Tibial nerve (tissue), 4 donors: ENCODE measurements at places on chromosomes 12 and 14. TPM values are rescaled to one million over a fixed set of nuclear protein-coding genes. Genes with fewer than 3 reads are reported as not detected.
A peak's percentile ranks its signal among the peaks of the same experiment; 100 is the strongest.

- DNase-seq = no peak
Measured at GRCh38 chr14:35387219-35387618, 17.3 kb downstream of the NFKBIA start.

The PCNX4 gene
- 59.7 TPM for total RNA-seq

- no peak for DNase-seq
Measured at GRCh38 chr12:122371475-122372045, 50.9 kb downstream of the CLIP1 start.

DNA sequence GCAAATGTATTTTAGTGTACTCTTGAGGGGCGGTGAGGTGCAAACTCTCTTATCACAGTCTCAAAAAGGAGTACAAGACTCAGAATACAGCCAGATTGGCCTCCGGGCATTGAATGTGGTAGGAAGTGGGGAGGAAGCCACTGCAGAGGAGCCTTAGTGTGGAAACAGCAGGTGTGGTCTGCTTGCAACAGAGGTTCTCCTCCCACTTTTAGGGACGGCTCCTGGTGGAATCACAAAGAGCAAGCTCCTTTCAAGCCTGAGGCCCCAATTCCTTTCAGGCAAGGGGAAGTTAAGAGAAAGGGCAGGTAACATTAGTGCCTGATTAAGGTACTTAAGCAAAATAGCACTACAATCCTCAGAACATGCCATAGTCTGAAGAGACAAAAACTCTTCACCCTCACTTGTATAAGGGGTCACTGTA lies 23.7 kb upstream of the SLC2A3 start:
- peak; percentile 10 for DNase-seq

DNA sequence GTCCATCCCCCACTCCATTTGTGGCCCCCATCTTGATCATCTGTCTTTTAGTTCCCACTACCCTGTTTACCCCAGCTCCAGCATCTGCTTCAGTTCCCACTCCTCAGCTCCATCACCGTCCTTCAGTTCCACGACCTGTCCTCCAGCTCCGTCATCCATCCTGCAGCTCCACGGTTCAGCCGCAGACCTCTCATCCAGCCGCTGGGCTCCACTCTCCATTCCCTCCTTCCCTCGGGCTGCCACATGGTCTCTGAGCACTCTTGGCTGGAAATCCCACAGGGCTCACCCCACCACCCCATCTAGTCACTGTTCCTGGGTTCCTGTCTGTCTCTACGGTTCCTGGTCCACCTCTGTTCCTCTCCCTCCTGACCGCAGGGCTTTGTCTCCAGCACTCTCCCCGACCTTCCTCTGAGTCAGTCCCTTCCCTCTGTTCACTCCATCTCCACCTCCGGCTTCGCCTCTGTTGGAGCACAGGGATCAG lies 3.3 kb upstream of the P3H3 start:
- no peak for DNase-seq

The RASSF9 gene
- 2.9 TPM for total RNA-seq

The SERPINA9 gene
- not detected for total RNA-seq

The SDS gene
- total RNA-seq = not detected

DNA sequence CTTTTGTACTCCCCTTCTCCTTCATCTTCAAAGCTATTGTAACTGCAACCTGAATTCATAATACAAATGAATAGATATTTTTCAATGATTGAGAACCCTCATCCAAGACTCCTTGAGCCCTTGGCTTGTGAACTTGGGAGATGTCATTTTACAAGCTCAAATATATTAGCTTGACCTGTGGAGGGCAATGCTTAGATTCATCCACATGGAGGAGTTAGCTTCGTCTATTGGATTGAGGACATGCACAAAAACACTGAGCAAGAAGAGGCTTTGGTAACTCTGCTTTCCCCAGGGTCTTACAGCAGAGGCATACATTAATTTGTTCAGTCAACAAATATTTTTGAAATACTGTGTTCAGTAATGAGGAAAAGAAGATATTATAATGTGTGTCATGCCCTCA lies 101.1 kb downstream of the OTOGL start:
- no peak for DNase-seq

DNA sequence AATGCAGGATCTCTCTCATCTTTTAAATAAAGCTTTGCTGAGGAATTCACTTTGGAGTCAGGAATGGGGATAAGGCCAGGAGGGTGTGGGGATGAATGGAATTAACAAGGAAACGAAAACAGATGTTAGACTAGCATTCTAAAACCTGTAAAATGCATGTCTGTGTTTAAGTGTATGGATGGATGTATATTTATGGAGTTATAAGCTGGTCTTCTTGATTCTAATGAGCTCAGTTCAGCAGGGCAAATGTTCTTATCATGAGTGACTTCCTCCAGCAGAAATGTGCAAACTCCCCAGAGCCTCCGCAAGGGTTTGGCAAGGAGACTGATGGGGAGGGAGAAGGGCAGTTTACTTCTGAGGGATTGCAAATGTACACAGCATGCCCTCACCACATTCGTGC lies 149.1 kb downstream of the NTF3 start:
- no peak for DNase-seq

- no peak for DNase-seq
Measured at GRCh38 chr12:123520567-123521474, 12.7 kb downstream of the RILPL1 start.

DNA sequence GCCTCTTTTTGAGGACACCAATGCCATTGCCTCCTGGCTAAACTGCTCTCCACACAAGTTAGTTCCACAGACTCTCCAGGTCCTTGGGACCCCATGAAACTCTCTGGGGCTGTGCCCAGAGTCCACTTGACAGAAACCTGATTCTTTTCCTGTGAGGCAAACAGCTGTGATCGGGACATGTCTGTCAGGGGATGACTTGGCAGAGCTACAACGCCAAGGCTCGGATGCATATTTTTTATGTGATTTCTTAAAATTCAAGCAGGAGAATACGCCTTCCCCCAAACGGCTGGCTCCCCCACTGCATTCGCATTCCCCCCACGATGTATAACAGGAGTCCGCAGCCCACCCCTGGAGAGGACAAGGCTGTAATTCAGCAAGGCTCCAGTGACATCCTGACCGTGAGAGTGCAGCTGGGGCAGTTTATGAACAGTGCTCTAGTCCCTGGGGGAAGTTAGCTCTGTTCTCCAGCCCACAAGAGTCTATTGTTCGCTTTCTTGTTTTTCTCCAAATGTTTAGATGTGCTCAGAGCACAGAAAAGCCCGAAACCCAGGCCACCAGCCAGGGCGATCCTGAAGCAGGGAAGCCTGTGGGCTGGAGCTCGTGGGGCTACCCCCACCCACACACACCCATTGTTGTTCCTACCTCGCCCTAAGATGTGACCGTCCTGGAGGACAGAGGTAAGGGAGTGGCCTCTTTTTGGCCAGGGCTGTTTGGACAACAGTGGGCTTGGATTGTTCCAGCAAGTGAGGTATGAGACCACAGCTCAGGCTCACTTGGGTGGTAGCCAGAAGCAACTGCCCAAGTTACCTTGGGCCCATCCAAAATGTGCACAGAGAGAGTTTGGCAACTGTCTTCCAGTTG lies 159.5 kb downstream of the ZFP36L1 start:
- DNase-seq = no peak

- DNase-seq = no peak
Measured at GRCh38 chr14:104801520-104802393, 856 bp downstream of the ZBTB42 start.

DNA sequence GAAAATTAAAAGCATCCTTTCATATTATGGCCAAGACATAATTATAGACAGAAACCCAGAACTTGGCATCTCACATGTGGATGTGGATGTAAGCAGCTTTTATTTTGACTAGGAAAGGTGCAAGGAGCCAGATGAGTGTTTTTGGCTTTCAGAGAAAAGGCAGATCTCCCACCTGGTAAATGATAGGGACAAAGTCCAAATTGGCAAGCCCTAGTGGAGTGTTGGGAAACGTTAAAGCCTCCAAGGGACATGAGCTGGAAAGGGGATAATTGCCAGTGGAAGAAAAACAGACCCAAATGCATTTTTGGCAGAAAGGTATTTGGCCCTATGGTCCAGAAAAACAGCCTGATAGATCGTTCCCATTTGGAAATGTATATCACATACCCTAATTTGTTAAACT lies 60.1 kb downstream of the KLHL28 start:
- DNase-seq = no peak
